Karpas-422 (cell line): ENCODE measurements at places on chromosomes 11 and 22. TPM values are rescaled to one million over a fixed set of nuclear protein-coding genes. Genes with fewer than 3 reads are reported as not detected.

SOX6 gene
- total RNA-seq = not detected in 2 replicates

GNB1L gene
- total RNA-seq = 4.4 and 8.5 TPM in 2 replicates

YAP1 gene
- total RNA-seq = 0.14 TPM in 1 of 2 replicates, not detected in the other

CDC42EP2 gene
- 0.43 and 2.6 TPM in 2 replicates for total RNA-seq

MISFA gene
- total RNA-seq = 1.2 TPM in 1 of 2 replicates, not detected in the other

GPR152 gene
- total RNA-seq = not detected in 2 replicates

GP1BB gene
- not detected in 2 replicates for total RNA-seq

DNA sequence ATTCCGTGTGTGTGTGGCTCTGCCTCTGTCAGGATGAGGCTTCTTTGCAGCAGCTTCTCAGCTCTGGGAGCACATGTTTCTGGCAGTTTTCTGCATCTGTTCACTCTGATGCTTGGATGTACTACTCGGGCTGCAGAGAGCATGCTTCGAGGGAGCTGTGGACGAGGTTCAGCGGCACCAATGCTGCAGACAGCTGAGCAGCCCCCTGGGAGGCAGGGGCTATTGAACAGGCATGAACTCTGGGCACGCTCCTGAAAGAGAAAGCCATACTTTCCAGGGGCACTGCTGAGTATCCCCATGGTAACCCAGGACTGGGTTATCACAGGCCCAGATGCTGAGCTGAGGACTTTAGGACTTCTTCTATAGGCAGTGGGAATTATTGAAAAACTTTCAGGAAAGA lies 33.8 kb downstream of the ADAMTS8 start:
- DNase-seq = no peak

DNA sequence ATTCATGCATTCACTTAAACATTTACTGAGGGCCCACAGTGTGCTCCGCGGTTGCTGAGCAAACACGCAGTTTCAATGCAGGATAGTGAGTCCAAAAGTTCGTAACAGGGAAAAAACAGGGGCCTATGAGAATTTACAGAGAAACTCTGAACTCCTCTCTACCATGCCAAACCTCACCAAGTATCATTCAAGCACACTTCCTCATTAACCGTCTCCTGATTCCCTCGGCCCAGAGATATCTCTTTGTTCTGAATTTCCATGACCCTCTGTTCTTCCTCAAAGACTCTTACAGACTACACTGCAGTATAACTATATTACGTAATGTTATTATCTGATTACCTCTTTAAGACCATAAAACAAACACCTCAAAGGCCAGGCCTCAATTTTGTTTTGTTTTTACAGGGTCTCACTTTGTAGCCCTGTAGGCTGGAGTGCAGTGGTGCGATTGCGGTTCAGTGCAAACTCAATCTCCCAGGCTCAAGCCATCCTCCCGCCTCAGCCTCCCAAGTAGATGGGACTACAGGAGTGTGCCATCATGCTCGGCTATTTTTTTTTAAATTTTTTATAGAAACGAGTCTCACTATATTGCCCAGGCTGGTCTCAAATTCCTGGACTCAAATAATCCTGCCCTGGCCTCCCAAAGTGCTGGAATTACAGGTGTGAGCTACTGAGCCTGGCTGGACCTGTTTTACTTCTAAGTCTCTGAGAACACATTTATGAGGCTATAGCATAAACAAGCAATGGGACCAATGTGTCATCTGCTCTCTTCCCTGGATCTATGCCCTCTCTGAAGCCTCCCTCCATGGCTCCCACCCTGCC lies 3.6 kb downstream of the HPS4 start:
- DNase-seq = peak; percentile 68

DNA sequence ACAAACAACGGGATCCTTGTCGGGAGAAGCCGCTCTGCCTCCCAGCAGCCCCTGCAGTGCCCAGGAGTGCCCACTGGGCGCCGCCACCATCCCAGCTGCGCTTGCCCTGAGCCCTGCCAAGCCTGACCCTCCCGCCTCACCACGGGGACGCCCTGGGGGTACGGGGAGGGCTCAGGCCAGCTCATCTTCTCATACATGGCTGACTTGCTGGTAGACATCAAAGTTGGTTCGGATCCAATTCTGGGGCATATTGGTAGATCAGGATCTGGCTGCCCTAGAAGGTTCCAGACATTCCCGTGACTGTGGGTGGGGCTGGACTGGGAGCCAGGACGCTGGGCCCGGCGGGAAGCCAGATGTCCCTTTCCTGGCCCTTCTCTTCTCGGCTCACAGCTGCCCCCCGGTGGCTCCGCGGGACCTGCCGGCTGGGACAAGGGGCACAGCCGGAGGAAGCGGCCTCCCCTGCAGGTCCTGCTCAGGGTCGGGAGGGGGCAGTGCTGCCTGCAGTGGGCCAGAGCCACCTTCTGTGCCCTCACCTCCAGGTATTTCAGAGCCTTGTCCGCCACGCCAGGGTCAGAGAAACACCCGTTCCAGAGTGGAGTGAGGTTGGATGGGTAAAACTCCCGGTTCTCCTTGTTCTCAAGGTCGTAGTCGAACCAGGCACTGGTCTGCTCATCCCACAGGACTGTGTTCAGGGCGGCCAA lies 10.6 kb upstream of the TREH start:
- DNase-seq = peak; percentile 89

GRCh38 chr22:19629720-19630419 lies 84.4 kb upstream of the SEPTIN5 start:
- DNase-seq = peak; percentile 96

DNA sequence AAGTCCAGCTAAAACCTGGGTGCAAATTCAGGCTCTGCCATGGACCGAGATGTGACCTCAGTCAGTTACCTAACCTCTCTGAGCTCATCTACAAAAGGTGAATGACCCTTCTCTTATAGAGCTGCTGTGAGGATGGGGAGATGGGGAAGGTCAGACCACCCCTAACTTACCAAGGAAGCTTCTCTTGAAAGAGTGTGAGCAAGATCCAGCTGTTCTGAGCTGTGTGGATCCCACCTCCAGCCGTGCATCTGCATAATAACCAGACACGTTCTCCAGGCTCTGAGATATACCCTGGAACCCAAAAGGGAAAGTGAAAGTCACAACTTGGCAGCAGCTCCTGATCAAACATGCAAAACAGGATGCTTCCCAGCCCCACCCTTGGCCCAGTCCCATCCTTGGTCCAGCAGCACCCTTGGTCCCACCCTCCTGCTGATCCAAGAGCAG lies at the start of gene APOL3:
Gene APOL3 (minus strand): TSS at position 257 of the 444 bp plus-strand sequence. CDS start 11,700 bp downstream, outside the sequence.
- DNase-seq = no peak

- peak; percentile 93 for DNase-seq
These were observed 158.8 kb upstream of the NAV2 start for GRCh38 chr11:19553683-19554333.
